ENCODE measurements at places on chromosomes 5 and 9.

DNA sequence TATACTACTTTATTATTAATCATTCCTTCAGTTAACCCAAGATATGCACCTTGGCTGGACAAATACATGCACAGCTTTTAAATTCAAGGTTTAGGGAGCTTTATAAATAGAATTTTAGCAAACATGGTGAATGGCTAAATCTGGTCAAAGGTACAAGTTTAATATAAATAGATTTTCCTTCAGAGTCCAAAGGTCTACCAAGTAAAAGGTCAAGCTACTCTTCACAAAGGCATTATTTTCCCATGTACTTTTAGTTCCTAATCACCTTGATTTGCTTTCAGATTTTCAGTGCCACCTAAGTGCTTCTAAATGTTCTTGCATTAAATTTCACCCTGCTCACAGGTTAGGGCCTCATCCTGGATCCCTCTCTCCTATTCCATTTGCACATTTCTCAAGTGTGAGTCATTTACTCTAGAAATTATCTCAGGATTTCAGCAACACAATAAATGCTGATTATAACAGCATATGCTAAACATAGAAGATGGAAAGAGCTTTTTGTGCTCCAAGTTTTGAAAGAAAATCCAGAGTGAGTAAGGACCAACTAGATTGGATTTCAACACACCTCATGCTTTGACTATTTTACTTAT is 459.4 kb upstream of the ITGA1 start:
- DNase-seq = no peak

DNA sequence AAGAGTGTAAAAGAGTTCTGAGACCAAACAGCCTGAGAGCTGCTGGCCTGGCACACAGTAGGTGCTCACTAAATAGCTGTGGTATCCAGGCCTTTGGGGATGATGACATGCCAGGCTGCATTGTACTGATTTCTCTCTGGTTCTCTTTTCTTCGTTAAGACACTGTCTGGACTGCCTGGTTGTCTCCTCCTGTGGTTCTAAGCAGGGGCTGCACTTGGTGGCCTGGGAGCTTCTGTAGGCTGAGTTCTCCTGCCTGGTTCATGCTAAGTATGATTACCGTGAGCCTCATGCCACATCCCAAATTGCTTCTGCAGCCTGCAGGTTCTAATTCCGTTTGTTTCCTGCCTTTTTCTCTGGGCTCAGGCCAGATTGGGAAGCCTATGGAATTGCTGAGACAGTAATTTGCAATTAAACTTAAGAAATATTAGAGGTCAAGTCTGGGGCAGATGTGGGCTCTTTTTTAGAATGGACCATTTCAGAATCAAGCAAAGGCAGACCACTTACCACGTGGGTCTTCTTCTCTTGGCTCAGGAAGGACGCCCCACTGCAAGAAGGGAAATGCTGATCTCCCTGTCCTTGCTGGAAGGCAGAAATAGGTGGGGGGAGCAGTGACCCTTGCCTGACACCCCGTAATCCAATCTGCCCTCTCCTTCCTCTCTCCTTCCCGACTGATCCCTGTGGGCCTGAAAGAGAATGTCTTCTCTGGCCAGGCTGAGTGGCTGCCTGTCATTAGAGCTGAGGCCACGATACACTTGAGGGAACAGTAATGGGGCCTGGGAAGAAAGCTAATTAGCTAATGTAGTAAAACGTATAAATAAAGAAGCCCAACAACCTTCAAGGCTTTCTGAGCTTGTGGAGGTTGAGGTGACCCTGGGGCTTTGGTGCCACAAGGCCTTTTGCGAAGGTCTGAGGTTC is 21.9 kb upstream of the BOD1 start:
- no peak for DNase-seq

- no peak for DNase-seq
These were observed 133.8 kb downstream of the RAB3C start for GRCh38 chr5:58716713-58717112.

DNA sequence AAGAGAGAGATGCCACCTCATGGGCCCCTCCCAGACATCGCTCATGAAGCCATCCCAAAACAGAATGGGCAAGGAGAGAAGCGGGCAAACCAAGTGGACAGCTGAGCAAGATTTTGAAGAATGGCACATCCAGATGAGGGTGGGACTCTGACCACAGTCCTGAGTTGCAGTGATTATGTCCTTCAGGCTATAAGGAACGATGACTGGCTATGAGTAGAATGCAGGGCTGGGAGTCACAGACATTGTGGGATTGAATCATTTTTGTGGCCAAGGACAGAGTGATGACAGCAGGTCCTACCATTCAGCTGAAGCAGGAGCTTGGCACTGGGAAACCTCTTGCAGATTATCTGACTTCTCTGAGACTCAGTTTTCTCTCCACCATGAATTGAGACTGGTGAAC is 245.7 kb upstream of the SLC30A5 start:
- no peak for DNase-seq

DNA sequence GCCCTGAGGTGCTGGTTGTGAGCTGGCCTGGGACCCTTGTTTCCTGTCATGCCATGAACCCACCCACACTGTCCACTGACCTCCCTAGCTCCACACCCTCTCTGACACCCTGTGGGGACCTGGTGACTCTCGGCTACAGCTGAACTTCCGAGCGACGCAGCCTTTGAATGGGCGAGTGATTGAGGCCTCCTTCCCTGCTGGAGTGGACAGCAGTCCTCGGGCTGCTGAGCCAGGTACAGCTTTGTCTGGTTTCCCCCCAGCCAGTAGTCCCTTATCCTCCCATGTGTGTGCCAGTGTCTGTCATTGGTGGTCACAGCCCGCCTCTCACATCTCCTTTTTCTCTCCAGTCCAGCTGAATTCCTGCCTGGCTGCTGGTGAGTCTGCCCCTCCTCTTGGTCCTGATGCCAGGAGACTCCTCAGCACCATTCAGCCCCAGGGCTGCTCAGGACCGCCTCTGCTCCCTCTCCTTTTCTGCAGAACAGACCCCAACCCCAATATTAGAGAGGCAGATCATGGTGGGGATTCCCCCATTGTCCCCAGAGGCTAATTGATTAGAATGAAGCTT is 6.1 kb downstream of the CA9 start:
- no peak for DNase-seq

DNA sequence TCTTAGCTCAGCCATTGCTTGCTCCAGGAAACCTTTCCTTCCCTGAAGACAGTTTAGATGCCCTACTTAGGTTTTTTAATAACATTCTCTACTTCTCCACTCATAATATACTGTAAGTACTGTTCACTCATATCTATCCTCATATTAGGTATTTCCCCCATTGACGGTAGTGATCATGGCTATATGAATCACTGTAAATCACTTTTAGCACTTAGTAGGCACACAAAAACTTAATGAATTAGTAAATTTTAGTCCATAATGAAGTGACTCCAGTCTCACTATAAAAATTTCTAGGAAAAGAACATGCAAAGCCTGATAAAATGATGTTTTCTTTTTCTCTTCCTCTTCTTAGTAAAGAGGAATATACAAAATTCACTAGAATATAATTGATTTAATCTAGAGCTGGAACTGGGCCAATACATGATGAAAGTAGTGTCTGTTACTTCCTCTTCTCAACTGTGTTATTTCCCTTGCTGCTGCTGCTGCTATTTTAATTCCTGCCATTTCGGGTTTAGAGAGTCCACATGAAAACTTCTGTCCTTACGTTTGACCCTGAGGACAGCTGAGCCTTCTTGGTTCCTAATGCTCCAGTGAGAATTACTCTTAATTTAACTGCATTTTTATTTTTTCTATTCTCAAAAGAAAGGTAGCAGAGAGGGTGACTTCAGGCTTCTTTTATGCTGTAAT is 73.5 kb downstream of the LNPEP start:
- DNase-seq = no peak

All from NCI-H526 (cell line).